Caco-2 (cell line): ENCODE measurements at places on chromosomes 1 and 21. TPM values are rescaled to one million over a fixed set of nuclear protein-coding genes. Genes with fewer than 3 reads are reported as not detected.

DNA sequence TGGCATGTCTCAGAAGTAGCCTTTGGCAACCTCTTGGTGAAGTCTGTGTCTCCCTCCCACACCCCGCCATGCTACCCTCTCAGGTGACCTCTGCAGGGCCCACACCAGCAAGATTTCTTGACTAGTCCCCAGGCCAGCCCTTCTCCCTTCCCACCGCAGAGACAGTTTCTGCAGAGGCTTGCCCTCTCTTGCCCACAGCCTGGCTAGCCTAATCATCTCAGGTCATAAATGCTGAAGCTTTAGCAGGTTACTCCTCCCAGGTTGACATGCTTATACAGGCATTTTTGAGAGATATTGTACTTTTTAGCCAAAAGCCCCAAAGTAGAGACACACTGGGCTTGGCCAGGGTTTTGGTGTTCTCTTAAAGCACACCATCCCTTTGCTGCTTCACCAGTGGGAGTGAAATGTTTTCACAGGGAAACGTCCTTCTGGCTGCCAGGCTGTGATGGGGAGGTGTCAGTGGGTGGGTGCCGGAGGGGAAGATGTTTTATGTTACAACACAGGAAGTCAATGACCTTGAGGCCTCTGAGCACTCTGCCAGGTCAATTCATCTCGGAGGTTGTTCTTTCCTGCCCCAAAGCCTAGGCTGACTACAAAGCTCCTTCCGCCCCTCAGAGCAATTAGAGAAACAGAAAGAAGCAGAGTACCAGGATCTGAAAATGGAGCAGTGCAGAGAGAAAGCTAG is 58.5 kb downstream of the STYXL2 start:
- no peaks in the 10 kb centered on the region for H3K4me1 ChIP-seq
- H3K27ac ChIP-seq = no peak overlapping the region
- no peaks in the 10 kb centered on the region for H3K27me3 ChIP-seq
- H3K4me3 ChIP-seq = no peak overlapping the region
- H3K36me3 ChIP-seq = no peaks in the 10 kb centered on the region
- no peak for DNase-seq

CCDC30 gene
- total RNA-seq = 1.3 and 1.4 TPM in 2 replicates

FAM43B gene
- total RNA-seq = 3.6 and 4.4 TPM in 2 replicates

DNA sequence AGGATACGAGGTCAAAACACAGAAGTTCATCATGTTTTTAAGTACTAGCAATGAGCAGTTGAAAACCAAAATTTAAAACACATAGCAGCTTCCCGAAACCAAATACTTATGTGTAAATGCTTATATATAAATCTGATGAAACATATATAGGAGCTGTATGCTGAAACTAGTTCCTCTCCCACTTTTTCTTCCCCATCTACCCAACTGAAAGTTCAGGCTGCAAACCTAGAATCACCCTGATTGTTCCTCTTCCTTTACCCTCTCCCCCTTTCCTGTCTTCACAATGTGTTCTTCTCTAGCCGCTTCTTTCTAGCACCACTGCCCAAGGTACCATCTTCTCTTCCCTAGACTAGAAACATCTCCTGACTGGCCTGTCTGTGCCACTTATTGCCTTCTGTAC is 90.6 kb downstream of the ST3GAL3 start:
- no peaks in the 10 kb centered on the region for H3K36me3 ChIP-seq
- no peak overlapping the region for H3K27ac ChIP-seq
- H3K4me3 ChIP-seq = no peak overlapping the region
- H3K4me1 ChIP-seq = no peaks in the 10 kb centered on the region
- no peaks in the 10 kb centered on the region for H3K27me3 ChIP-seq

GRCh38 chr1:67043366-67043765 is 10.6 kb downstream of the SLC35D1 start:
- no peaks in the 10 kb centered on the region for H3K4me1 ChIP-seq
- no peak overlapping the region for H3K4me3 ChIP-seq
- DNase-seq = no peak
- no peak overlapping the region for H3K27ac ChIP-seq
- no peaks in the 10 kb centered on the region for H3K36me3 ChIP-seq

- no peak for DNase-seq
- H3K27ac ChIP-seq = no peak overlapping the region
- H3K36me3 ChIP-seq = no peaks in the 10 kb centered on the region
- no peak overlapping the region for H3K4me3 ChIP-seq
Observed at GRCh38 chr1:22975694-22976093, 3.0 kb upstream of the LACTBL1 start.

GRCh38 chr1:184158896-184159681 is 107.6 kb downstream of the TSEN15 start:
- DNase-seq = no peak
- no peak overlapping the region for H3K27ac ChIP-seq
- H3K36me3 ChIP-seq = no peaks in the 10 kb centered on the region; the same call in 1 of the 2 replicates
- no peaks in the 10 kb centered on the region for H3K27me3 ChIP-seq
- H3K4me3 ChIP-seq = no peak overlapping the region
- H3K4me1 ChIP-seq = no peaks in the 10 kb centered on the region

DNA sequence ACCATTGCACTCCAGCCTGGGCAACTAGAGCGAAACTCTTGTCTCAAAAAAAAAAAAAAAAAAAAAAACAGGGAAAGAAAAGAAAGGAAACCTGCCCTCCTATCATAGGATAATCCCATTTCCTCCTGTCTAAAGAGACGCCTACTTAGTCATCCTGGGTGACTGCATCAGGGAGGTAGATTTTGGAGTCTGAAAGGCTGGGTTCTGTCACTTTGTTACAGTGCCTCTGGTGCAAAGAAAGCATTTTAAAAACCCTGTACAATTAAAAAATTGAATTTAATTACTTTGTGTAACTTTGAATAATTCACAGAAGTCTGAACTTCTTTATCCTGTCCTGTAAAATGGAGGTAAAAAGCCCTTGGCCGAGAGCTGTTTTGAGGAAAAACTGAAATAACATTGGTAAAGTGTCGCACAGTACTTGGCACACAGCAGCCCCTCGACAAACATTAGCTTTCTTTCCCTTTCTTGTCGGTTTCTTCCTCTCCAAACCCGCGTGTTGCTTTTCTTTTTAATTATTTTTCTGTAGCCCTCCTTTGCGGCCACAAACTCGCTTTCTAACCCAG is 657 bp upstream of the HDAC1 start:
- peak overlapping the region; percentile 28 for H3K4me3 ChIP-seq
- no peaks in the 10 kb centered on the region for H3K27me3 ChIP-seq
- no peaks in the 10 kb centered on the region for H3K4me1 ChIP-seq
- H3K36me3 ChIP-seq = no peaks in the 10 kb centered on the region
- DNase-seq = no peak

- no peaks in the 10 kb centered on the region for H3K36me3 ChIP-seq
- 0 out of 2 replicates have a peak, but pooled peaks cover 6% of the 10 kb centered on the region for H3K4me1 ChIP-seq
- peak; percentile 12 for DNase-seq
- H3K27me3 ChIP-seq = no peaks in the 10 kb centered on the region
- H3K4me3 ChIP-seq = peak overlapping the region; percentile 30
Observed at GRCh38 chr1:64505944-64506655, 36.2 kb downstream of the CACHD1 start.

GRCh38 chr1:65265651-65266351 is 43.5 kb upstream of the DNAJC6 start:
- H3K27ac ChIP-seq = no peak overlapping the region
- no peaks in the 10 kb centered on the region for H3K36me3 ChIP-seq
- H3K4me3 ChIP-seq = peak overlapping the region; percentile 34
- H3K4me1 ChIP-seq = no peaks in the 10 kb centered on the region
- DNase-seq = peak; percentile 58

- H3K27ac ChIP-seq = no peak overlapping the region
- no peaks in the 10 kb centered on the region; the same call in 1 of the 2 replicates for H3K27me3 ChIP-seq
- H3K4me1 ChIP-seq = peaks cover 6% of the 10 kb centered on the region; the same call in 1 of the 2 replicates
- no peak for DNase-seq
Observed at GRCh38 chr1:211724687-211725196, 49.3 kb upstream of the NEK2 start.

- H3K36me3 ChIP-seq = no peaks in the 10 kb centered on the region
- no peak overlapping the region for H3K4me3 ChIP-seq
- no peaks in the 10 kb centered on the region for H3K27me3 ChIP-seq
- no peaks in the 10 kb centered on the region for H3K4me1 ChIP-seq
Observed at GRCh38 chr1:30303387-30303786, 420.0 kb downstream of the MATN1 start.

- H3K4me1 ChIP-seq = peaks cover 17% of the 10 kb centered on the region
- peak; percentile 92 for DNase-seq
- peak overlapping the region; percentile 29 for H3K27ac ChIP-seq
- peaks cover 9% of the 10 kb centered on the region for H3K36me3 ChIP-seq
- no peaks in the 10 kb centered on the region for H3K27me3 ChIP-seq
- H3K4me3 ChIP-seq = no peak overlapping the region
Observed at GRCh38 chr1:161209790-161210409, 5.2 kb upstream of the FCER1G start.

GRCh38 chr1:32780628-32781234 is 36.4 kb downstream of the YARS1 start:
- no peaks in the 10 kb centered on the region for H3K4me1 ChIP-seq
- no peaks in the 10 kb centered on the region; the same call in 1 of the 2 replicates for H3K36me3 ChIP-seq
- no peak overlapping the region for H3K4me3 ChIP-seq
- no peaks in the 10 kb centered on the region for H3K27me3 ChIP-seq
- no peak overlapping the region for H3K27ac ChIP-seq

DNA sequence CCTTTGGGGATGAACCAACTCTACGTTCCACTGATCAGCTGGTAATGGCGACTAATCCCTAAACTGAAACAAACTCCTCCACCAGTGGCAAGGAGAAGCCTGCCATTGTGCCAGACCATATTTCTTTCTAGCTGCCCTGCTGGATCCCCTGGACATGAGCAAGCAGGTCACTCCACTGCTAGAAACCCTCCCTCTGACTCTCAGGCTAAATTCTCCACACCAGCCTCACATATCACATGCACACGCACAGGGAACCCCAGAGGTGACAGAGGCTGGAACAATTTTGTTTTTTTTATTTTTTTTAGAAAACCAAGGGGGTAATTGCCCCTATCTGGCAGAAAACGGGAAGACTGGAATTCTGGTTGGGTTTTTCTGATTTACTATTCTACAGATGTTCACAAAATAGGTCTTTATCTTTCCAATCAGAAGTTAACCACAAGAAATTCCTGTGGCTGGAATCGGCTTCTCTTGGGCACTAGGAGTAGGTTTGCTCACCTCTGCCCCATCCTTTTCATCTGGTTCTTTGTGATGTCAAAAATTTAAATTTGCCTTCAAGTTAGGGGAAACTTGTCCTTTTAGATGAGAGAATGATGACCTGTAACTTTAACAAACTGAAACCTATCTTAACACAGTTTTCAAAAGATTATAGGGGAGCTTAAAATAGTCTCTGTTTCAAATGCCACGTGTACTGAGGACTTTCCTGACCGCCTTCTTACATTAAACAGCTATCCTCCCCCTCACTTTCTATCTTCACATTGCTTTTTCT is 258.1 kb downstream of the SDCCAG8 start:
- H3K4me1 ChIP-seq = no peaks in the 10 kb centered on the region
- DNase-seq = no peak
- no peaks in the 10 kb centered on the region for H3K27me3 ChIP-seq
- H3K36me3 ChIP-seq = no peaks in the 10 kb centered on the region
- H3K27ac ChIP-seq = no peak overlapping the region

- DNase-seq = no peak
- H3K27me3 ChIP-seq = no peaks in the 10 kb centered on the region
- H3K27ac ChIP-seq = no peak overlapping the region
- no peak overlapping the region for H3K4me3 ChIP-seq
Observed at GRCh38 chr21:29238967-29239290, 59.8 kb upstream of the BACH1 start.

DNA sequence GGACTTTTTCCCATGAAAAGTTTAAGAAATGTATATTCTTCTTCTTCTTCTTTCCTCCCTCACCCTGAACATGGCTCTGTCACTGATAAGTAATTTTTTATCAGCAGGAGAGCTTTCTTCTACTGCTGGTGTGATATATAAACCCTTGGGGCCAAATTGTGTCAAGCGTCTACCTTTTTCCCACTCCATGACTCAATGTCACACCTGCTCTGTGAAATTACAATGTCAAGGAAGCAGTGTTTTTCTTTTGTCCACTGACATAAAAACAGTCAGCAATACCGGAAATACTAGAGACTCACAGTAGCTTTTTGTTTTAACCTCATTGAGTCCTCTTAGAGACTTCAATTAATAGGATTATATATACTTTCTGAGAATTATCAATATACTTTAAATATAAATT is 416.2 kb upstream of the ADGRL4 start:
- H3K27ac ChIP-seq = no peak overlapping the region
- H3K4me3 ChIP-seq = no peak overlapping the region
- DNase-seq = no peak
- no peaks in the 10 kb centered on the region for H3K36me3 ChIP-seq
- H3K4me1 ChIP-seq = no peaks in the 10 kb centered on the region

CLCA4 gene
- not detected in 2 replicates for total RNA-seq

RGS8 gene
- total RNA-seq = not detected in 2 replicates

- H3K36me3 ChIP-seq = no peaks in the 10 kb centered on the region
- H3K4me1 ChIP-seq = no peaks in the 10 kb centered on the region
- DNase-seq = no peak
- no peaks in the 10 kb centered on the region for H3K27me3 ChIP-seq
Observed at GRCh38 chr1:180407051-180407450, 95.3 kb downstream of the ACBD6 start.

IGSF9 gene
- 19.6 and 21.2 TPM in 2 replicates for total RNA-seq

GRCh38 chr21:41780337-41781049 is 13.6 kb upstream of the RIPK4 start:
- H3K4me1 ChIP-seq = peaks cover 29% of the 10 kb centered on the region
- no peak overlapping the region for H3K27ac ChIP-seq
- no peak overlapping the region for H3K4me3 ChIP-seq
- H3K27me3 ChIP-seq = no peaks in the 10 kb centered on the region

DNA sequence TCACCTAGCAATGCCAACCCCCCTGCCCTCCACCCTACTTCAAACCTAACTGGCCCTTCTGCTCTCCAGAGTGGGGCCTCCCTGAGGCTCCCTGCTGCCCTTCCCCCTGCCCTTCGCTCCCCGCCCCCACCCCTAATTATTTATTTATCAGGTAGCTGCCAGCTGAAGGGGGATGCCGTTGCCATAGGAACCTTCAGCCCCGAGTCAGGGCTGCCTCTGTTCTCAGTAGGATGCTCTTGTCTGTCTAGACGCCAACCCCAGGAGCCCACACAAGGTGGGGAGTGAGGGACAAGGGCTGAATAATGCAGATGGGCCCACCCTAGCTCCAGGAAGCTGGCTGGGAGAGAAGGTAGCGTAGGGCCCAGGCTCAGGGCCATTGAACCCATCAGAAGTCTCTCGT is 41.1 kb downstream of the NKAIN1 start:
- no peak for DNase-seq
- no peaks in the 10 kb centered on the region for H3K27me3 ChIP-seq
- H3K36me3 ChIP-seq = no peaks in the 10 kb centered on the region
- no peak overlapping the region for H3K27ac ChIP-seq
- H3K4me1 ChIP-seq = no peaks in the 10 kb centered on the region

TAS1R3 gene
- total RNA-seq = 0.09 and 0.29 TPM in 2 replicates

GRCh38 chr1:82154219-82154970 is 353.7 kb downstream of the ADGRL2 start:
- no peaks in the 10 kb centered on the region for H3K4me1 ChIP-seq
- no peak overlapping the region for H3K27ac ChIP-seq
- H3K27me3 ChIP-seq = no peaks in the 10 kb centered on the region
- H3K4me3 ChIP-seq = no peak overlapping the region

GRCh38 chr21:15730484-15731242 is 881 bp downstream of the USP25 start:
- peak overlapping the region; percentile 93 for H3K27ac ChIP-seq
- no peak for DNase-seq
- peak overlapping the region; percentile 93 for H3K4me3 ChIP-seq
- H3K4me1 ChIP-seq = peaks cover 17% of the 10 kb centered on the region
- H3K36me3 ChIP-seq = no peaks in the 10 kb centered on the region

DCDC2B gene
- not detected in 2 replicates for total RNA-seq

GRCh38 chr21:31671931-31672330 is 12.4 kb downstream of the SOD1 start:
- DNase-seq = no peak
- H3K4me3 ChIP-seq = no peak overlapping the region
- H3K27ac ChIP-seq = no peak overlapping the region
- H3K4me1 ChIP-seq = no peaks in the 10 kb centered on the region; the same call in 1 of the 2 replicates

USH2A gene
- 0.11 and 0.26 TPM in 2 replicates for total RNA-seq
